Cerebellum (tissue), 4 donors: ENCODE measurements at places on chromosomes 12 and 14. TPM values are rescaled to one million over a fixed set of nuclear protein-coding genes. Genes with fewer than 3 reads are reported as not detected.

DNA sequence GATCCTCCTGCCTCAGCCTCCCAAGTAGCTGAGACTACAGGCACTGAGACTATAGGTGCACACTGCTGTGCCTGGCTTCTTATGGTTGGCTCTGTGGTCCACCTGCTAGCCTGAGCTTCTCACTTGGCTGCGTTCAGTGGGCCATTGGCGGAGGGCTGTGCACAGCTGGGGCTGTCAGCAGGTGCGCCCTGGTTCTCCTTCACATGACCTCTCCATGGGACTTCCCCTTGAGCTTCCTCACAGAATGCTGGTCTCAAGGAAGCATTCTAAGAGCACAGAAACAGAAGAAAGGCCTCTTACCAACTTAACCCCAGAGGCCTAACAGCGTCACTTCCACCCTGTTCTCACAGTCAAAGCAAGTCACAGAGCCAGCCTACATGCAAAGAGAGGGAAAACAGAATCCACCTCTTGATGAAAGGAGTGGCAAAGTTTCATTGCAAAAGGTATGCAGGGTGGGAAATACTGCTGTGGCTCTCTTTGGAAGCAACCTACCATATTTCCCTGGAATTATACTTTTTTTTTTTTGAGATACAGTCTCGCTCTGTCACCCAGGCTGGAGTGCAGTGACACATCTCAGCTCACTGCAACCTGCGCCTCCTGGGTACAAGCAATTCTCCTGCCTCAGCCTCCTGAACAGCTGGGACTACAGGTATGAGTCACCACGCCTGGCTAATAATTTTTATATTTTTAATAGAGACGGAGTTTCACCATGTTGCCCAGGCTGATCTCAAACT, 9.3 kb downstream of the RILPL2 start:
- no peak for DNase-seq

- no peak for DNase-seq
These were observed 7.2 kb upstream of the CALCOCO1 start for GRCh38 chr12:53734425-53734824.

GRCh38 chr14:100840286-100841065, 14.6 kb downstream of the MEG3 start:
- no peak for DNase-seq

The FLVCR2 gene
- total RNA-seq, result 6.4 TPM

GRCh38 chr12:121038861-121039668, at the start of gene OASL:
TSS of gene OASL (minus strand) at chr12:121039246. CDS start at chr12:121038971, 275 bp downstream.
- no peak for DNase-seq

The YY1 gene
- 41.0 TPM for total RNA-seq

The BATF gene
- total RNA-seq, result not detected
